ENCODE measurements at places on chromosomes 12 and 14. TPM values are rescaled to one million over a fixed set of nuclear protein-coding genes. Genes with fewer than 3 reads are reported as not detected.

DNA sequence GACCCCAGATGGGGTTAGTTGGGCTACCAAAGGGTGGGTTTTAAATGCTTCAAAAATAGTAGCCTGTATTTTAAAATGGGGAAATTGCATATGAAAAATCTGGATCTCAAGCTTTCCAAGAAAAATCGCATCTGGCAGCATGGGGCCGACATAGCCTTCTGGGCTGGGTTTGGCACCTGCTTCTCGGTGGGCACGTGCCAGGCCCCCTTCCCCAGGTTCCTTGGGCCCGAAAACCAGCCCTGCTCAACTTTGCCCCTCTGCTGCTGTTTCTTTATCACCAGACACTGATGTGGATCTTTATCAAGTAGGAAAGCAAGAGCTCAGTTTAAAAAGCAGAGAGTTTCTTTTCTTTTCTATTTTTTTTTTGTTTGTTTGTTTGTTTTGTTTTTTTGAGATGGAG is 95.1 kb downstream of the DICER1 start:
- DNase-seq = no peak
- no peak overlapping the region for H3K27ac ChIP-seq
- peaks cover 2% of the 10 kb centered on the region for H3K27me3 ChIP-seq
- H3K4me1 ChIP-seq = peaks cover 8% of the 10 kb centered on the region
- no peaks in the 10 kb centered on the region for H3K36me3 ChIP-seq

DNA sequence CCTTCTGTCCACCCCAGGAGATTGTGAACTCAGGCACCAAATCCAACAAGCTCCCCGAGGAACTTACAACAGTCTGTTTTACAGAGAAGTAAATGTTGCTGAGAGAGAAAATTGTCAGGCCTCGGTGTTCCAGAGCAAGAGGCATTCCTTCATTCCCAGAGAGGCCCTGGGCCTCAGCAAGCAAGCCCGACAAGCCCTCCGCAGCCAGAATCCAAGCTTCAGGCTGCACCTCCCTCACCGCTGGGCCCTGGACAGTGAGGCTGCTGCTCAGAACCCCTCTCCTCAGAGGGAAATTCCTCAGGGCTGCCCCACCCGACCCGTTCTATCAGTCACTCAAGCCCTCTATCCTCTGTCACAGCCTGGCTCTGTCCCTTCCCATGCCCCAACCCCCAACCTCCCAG is 56.4 kb downstream of the ZFP36L1 start:
- H3K4me3 ChIP-seq = no peak overlapping the region
- DNase-seq = no peak
- peak overlapping the region; percentile 79 for H3K27ac ChIP-seq
- H3K36me3 ChIP-seq = no peaks in the 10 kb centered on the region

DNA sequence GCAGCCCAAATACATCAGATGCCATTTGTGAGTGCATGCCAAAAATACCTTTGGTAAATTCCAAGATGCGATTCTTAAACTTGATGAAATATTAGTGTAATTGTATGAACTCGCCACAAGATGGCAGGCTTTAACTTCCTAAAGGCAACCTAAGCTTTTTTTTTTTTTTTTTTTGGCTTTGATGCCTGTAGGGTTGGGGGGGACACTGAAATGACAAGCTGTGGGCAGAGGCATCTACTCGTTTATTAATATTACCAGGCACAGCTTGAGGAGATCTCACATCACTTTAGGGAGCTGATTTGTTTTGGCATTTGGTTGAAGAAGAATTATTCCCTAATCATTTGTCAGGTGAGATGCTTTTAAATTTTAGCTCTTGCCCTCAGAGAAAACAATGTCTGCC is 126.7 kb upstream of the CCDC196 start:
- no peak overlapping the region for H3K4me3 ChIP-seq
- H3K4me1 ChIP-seq = no peaks in the 10 kb centered on the region
- H3K27ac ChIP-seq = no peak overlapping the region
- DNase-seq = no peak

DNA sequence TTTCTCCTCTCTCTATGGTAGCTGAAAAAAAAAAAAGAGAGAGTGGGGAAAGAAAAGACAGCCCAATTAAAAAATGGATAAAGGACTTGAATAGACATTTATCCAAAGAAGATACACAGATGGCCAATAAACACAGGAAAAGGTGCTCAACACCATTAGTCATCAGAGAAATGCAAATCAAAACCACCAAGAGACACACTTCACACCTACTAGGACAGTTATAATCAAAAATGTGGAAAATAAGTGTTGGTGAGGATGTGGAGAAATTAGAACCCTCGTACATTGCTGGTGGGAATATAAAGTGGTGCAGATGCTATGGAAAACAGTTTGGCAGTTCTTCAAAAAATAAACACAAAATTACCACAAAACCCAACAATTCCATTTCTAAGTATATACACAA is 172.4 kb upstream of the GRIN2B start:
- no peak for DNase-seq
- H3K36me3 ChIP-seq = no peaks in the 10 kb centered on the region
- no peak overlapping the region for H3K4me3 ChIP-seq
- no peak overlapping the region for H3K27ac ChIP-seq
- no peaks in the 10 kb centered on the region for H3K27me3 ChIP-seq

DNA sequence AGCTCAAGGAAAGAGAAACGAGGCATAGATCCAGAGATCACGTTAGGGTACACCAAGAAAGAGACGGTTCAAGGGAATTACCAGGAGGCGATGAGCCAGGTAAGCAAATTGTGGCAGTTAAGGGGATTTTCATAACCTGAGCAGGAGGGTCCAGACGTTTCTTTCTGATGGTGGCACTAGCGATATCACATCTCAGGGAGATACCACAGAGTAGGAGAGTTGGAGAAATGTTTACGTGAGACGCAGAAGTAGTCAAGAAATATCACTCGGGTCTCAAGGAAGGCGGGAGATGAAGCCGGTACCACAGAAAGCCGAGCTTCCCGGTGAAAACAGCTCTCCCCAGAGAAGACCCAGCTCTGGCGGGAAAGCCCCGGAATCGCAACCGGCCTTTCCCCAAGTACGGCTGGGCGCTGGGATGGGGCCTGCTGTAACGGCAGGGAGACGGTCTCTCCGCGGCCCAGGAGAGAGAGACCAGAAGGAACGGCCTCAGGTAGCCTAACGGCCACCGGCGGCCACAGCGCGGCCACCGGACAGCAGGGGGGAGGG is 485 bp downstream of the SENP1 start:
- DNase-seq = no peak
- H3K27me3 ChIP-seq = peaks cover 15% of the 10 kb centered on the region
- peak overlapping the region; percentile 91 for H3K4me3 ChIP-seq

GRCh38 chr14:95445161-95445560 is 71.3 kb downstream of the SYNE3 start:
- no peaks in the 10 kb centered on the region for H3K27me3 ChIP-seq
- no peak overlapping the region for H3K4me3 ChIP-seq
- no peak overlapping the region for H3K27ac ChIP-seq

DNA sequence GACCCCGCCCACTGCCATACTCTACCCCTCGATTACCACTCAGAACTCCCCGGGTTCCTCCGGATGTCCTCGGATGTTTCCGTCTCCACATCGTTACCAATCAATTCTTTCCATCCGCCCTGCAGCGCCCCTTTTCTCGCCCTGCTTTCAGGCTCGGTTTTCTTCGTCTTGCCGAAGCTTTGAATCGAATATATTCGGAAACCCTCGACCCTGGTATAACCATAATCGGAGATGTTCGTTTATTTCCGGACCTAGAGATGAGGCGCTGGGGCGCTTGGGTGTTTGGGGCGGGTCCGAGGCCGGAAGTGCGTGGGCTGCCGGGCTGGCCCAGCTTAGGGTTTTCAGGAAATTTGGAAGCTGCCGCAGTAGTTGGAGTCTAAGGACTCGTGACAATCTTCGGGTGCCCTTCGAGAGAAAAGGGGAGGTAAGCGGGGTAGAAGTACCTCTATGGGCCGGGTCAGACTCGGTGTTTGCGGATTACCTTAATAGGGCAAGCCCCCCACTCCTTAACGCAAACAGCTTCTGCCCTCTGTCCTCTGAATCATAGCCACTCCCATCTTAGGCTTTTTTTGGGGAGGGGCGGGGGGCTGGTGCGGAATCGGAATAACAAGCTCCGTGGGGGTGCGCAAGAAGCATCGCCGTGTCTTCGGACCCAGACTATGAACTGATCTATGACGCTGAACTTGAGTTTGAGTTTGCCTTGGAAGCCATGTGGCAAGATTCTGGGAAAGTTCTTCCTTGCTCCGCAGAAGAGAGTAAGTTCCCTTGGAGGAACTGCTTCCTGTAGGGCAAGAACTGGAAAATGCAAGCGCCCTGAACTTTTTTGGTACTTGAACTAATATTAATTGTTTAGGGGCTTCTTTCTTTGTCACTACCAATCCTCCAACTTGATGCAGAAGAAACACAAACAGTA is at the start of gene C14orf119:
TSS of gene C14orf119 (plus strand) at position 310 of the 913 bp plus-strand sequence. CDS start 2,154 bp downstream, outside the sequence.
- peak; percentile 100 for DNase-seq
- H3K27me3 ChIP-seq = no peaks in the 10 kb centered on the region
- H3K36me3 ChIP-seq = peaks cover 40% of the 10 kb centered on the region
- H3K4me1 ChIP-seq = peaks cover 18% of the 10 kb centered on the region
- H3K27ac ChIP-seq = no peak within 1 kb of the TSS
- H3K4me3 ChIP-seq = no peak within 1 kb of the TSS

DNA sequence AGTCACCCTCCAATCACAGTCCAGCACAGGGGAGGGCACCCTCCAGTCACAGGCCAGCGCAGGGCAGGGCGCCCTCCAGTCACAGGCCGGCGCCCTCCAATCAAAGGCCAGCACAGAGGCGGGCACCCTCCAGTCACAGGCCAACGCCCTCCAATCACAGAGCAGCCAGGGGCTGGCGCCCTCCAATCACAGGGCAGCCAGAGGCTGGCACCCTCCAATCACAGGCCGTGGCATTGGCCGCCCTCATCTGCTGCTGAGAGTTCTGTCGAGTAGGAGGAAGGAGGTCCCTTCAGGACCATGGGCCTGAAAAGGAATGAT is 26.6 kb downstream of the DDX51 start:
- H3K27ac ChIP-seq = no peak overlapping the region
- no peaks in the 10 kb centered on the region for H3K27me3 ChIP-seq
- DNase-seq = no peak
- H3K36me3 ChIP-seq = peaks cover 29% of the 10 kb centered on the region
- H3K4me1 ChIP-seq = no peaks in the 10 kb centered on the region
- no peak overlapping the region for H3K4me3 ChIP-seq

GRCh38 chr12:78164154-78164553 is 333.5 kb downstream of the NAV3 start:
- DNase-seq = no peak
- H3K4me1 ChIP-seq = no peaks in the 10 kb centered on the region
- H3K27ac ChIP-seq = no peak overlapping the region
- no peaks in the 10 kb centered on the region for H3K36me3 ChIP-seq
- no peaks in the 10 kb centered on the region for H3K27me3 ChIP-seq
- H3K4me3 ChIP-seq = no peak overlapping the region

- H3K4me1 ChIP-seq = peaks cover 20% of the 10 kb centered on the region
- no peak for DNase-seq
- no peaks in the 10 kb centered on the region for H3K27me3 ChIP-seq
- H3K36me3 ChIP-seq = peaks cover 6% of the 10 kb centered on the region
- no peak overlapping the region for H3K4me3 ChIP-seq
Measured at GRCh38 chr12:63945777-63946176, 101.3 kb downstream of the SRGAP1 start.

DNA sequence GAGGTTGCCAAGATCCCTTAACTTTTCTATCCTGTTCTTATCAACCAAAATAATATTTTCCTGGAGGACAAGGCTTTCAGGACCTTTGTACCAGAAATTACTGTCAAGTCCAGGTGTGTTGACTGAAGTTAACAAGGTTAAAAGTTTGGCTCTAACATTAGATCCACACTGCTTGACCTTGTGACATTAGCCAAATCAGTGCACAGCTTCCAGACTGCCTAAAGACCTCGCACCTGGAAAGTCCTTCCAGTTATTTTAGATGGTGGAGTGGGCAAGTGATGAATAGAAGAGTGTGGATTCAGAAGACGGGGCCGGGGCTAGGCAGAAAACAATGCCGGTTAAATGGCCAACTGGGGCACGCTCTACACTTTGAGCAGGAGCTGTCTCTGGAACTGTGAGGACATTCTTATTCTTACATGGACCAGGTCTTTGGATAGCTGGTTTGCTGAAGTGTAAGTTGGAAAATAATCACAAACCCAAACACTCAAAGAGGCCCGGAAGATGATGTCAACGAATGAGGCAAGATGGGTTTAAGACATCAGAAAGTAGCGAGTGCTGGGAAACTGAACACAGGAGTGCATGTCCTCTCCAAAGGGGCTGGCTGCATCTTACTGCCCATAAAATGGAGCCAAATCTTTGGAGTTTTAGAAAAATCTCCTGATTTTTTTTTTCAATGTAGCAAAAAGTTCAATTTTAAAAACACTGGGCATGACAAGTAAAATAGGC is 56.3 kb downstream of the NIN start:
- peaks cover 28% of the 10 kb centered on the region for H3K36me3 ChIP-seq
- DNase-seq = no peak
- H3K4me1 ChIP-seq = peaks cover 48% of the 10 kb centered on the region
- peak overlapping the region; percentile 96 for H3K27ac ChIP-seq
- no peak overlapping the region for H3K4me3 ChIP-seq
- no peaks in the 10 kb centered on the region for H3K27me3 ChIP-seq

GRCh38 chr12:112843287-112843686 is 51.7 kb downstream of the RPH3A start:
- peaks cover 4% of the 10 kb centered on the region for H3K27me3 ChIP-seq
- H3K27ac ChIP-seq = no peak overlapping the region
- H3K4me3 ChIP-seq = no peak overlapping the region
- peaks cover 7% of the 10 kb centered on the region for H3K4me1 ChIP-seq
- H3K36me3 ChIP-seq = no peaks in the 10 kb centered on the region
- no peak for DNase-seq

Gene OR10P1
- not detected for total RNA-seq

- H3K27ac ChIP-seq = no peak overlapping the region
- H3K27me3 ChIP-seq = no peaks in the 10 kb centered on the region
- H3K4me3 ChIP-seq = no peak overlapping the region
- H3K36me3 ChIP-seq = no peaks in the 10 kb centered on the region
Measured at GRCh38 chr14:44586910-44587309, 79.8 kb upstream of the FSCB start.

GRCh38 chr14:25832585-25832984 is 765.2 kb downstream of the NOVA1 start:
- no peaks in the 10 kb centered on the region for H3K27me3 ChIP-seq
- no peak overlapping the region for H3K4me3 ChIP-seq
- H3K27ac ChIP-seq = no peak overlapping the region
- H3K4me1 ChIP-seq = no peaks in the 10 kb centered on the region
- DNase-seq = no peak
- no peaks in the 10 kb centered on the region for H3K36me3 ChIP-seq

Gene BDKRB2
- total RNA-seq = 0.40 TPM

- DNase-seq = no peak
- no peak overlapping the region for H3K4me3 ChIP-seq
- no peak overlapping the region for H3K27ac ChIP-seq
- H3K27me3 ChIP-seq = peaks cover 20% of the 10 kb centered on the region
Measured at GRCh38 chr12:9943240-9943639, 11.1 kb upstream of the CLEC2A start.

GRCh38 chr14:91830777-91831176 is 36.6 kb downstream of the TC2N start:
- H3K27ac ChIP-seq = no peak overlapping the region
- H3K4me3 ChIP-seq = no peak overlapping the region
- H3K36me3 ChIP-seq = no peaks in the 10 kb centered on the region
- H3K27me3 ChIP-seq = peaks cover 77% of the 10 kb centered on the region
- no peak for DNase-seq
- H3K4me1 ChIP-seq = no peaks in the 10 kb centered on the region

GRCh38 chr12:130428116-130428515 is 90.4 kb downstream of the PIWIL1 start:
- no peak overlapping the region for H3K27ac ChIP-seq
- H3K4me1 ChIP-seq = no peaks in the 10 kb centered on the region
- H3K27me3 ChIP-seq = no peaks in the 10 kb centered on the region

Data from osteocyte (in vitro differentiated cells).